ENCODE measurements at places on chromosomes 5 and 9.

- no peak for DNase-seq
Measured at GRCh38 chr9:132114102-132114707, 34.5 kb upstream of the MED27 start.

- DNase-seq, result no peak
Measured at GRCh38 chr5:168047669-168048111, 243.8 kb upstream of the WWC1 start.

GRCh38 chr9:136110082-136111061 is 8.3 kb downstream of the TMEM250 start:
- DNase-seq, result no peak

DNA sequence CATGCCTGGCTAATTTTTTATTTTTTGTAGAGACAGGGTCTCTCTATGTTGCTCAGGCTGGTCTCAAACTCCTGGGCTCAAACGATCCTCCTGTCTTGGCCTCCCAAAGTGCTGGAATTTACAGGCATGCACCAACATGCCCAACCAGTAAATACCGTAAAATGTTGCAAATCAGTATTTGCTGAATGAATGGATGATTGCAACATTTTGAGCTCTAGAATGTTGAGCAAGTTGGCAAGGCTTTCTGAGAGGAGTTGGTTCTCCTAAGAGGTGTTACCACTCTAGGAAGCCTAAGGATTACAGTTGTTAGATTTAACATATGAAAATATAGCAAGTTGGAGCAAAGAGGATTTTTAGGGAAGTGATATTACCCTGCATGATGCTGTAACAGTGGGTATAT is 15.6 kb upstream of the DMXL1 start:
- no peak for DNase-seq

- no peak for DNase-seq
Measured at GRCh38 chr5:7667216-7667767, 183.6 kb downstream of the CFAP90 start.

GRCh38 chr9:86778761-86779160 is 168.5 kb downstream of the GAS1 start:
- no peak for DNase-seq

DNA sequence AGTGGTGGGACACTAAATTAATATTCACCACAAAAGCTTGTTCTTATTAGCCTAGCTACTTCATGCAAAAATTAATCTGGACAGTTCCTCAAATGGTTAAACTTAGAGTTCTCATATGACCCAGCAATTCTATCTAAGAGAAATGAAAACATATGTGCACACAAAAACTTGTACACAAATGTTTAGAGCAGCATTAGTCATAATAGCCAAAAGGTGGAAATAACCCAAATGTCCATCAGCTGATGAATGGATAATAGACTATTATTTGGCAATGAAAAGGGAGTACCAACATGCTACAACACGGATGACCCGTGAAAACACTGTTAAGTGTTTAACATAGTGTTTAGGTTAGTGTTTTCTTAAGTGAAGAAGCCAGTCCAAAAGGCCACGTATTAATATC is 32.8 kb upstream of the TNIP1 start:
- no peak for DNase-seq

DNA sequence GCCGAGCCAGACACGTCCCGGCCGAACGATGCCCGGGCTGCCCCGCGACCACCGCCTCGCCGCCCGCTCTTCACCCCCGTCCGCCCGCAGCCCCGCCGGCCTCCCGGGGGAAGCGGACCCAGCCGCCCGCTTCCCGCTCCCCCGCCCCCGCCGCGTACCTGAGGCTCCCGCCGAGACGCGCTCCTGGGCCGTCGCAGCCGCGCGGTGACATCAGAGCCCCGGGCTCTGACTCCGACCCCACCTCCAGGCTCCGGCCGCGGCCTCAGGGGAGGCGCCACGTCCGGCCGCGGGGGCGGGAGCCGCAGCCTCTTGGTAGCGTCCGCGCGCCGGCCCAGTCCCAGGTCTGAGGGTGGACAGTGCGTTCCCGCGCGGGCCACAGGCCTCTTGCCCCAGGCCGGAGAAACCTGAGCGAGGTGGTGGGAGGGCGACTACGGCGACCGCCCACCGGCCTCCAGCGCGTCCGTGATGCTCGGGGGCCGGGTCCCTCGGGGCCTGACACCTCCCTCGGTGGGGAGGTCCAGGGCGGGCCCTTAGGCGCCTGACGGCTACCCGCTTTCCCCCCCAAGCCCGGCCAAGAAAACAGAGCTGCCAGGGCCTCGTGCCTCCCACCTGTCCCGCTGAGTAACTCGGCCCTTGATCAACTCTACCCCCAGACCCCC is at the start of gene SHROOM1:
TSS of gene SHROOM1 (minus strand) at position 212 of the 659 bp plus-strand sequence. CDS start 4,507 bp downstream, outside the sequence.
- no peak for DNase-seq

DNA sequence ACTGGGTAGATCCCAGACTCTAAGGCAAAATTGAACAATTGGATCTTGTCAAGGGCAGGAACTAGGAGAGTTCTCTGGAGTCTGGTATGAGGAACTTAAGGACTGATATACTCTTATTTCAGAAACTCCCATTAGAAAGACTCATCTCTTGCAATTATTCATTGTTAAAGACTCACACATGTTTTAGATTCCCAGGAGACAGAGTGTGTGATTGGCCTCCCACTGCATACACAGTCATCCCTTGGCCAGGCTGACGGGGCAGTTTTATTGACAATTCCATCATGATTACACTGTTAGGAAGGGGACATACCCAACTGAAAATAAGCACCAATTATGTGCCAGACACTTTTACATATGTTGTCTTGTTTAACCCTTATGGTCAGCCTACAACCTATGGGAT is 347.2 kb downstream of the DMAC1 start:
- no peak for DNase-seq

DNA sequence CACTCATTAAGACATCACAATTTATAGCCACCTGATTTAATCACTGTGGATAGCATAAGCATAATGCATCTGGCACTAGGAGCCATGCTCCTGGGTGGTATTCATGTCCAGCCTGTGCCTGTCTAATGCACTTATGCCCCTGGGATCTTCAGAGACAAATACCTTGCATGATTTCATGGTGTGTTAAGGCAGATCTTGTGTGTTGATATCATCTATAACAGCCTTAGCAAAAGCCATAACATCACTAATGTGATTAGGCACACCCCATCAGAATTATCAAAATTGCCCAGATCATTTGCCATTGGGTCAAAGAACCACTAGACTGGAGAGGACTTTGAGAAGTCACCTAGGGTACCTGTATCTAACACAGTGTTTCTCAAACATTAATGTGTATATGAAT is 43.7 kb upstream of the SELENOP start:
- DNase-seq, result no peak

DNA sequence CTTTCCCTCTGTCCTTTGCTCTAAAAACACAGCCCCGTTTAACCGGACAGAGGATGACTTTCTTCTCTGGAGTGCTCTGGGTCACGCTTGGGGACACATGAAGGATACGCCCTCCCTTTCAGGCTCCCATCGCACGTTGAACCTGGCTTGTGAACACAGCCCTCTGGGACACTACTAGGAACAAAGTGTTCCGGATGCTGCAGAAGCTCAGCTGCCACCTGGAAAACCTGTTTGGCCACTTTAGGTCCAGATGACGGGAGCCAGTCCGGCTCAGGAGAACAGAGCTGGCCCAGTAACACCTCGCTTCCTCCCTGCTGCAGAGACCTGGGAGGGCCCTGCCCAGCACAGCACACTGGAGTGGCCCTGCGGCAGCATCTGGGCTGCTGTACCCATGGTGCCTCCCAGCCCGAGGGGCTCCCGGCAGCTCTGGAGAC is 60.1 kb downstream of the GADD45G start:
- DNase-seq, result no peak

- no peak for DNase-seq
Measured at GRCh38 chr5:161342886-161343285, 203.6 kb downstream of the GABRB2 start.

DNA sequence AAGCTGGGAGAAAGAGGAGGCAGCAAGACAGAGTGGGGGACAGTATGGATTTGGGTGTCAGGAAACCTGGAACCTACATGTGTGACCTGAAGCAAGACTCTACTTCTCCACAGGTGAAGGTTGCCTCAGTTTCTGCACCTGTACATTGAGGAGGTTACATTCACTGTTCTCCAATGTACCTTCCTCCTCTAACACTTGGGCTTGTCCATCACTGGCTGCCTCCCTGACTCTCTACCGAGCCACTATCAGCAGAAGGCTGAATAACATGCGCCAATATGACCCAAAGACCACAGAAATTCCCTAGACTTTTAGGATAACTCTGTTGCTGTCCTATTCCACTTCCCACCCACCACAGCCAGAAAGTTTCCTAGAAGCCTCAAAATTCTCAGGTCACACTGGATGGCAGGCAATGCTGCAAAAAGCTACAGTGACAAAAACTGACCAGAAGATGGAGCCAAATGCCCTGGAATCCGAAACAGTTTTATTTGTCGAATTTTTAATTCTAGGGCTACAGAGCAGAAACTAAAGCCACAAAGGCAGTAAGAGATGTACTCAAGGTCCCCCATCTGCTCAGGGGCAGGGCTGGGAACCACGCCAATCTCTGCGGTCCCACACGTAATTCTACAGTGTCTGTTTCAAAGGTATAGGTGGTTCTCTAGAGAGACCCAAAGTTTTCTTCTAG is 64.4 kb downstream of the FAM114A2 start:
- peak; percentile 24 for DNase-seq

DNA sequence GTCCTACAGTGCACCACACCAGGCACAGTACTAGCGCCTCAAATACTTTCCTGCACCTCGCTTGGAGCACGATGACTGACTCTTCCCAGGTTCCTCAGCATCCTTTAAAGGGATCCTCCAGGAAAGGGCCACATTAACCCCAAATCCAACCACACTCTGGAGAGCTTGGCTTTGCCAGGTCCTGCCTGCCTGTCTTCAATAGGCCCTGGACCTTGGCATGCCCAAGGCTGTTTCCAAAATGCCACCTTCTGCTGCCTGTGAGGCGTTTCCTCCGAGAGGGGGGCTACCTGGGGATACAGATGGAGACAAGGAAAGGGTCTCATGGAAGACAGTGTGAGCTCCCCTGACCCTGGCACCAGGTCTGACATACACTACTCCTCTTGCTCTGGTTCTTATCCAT is 169.9 kb downstream of the DAB2IP start:
- DNase-seq, result no peak

GRCh38 chr9:37902796-37903646 is 906 bp downstream of the SLC25A51 start:
- DNase-seq, result no peak

DNA sequence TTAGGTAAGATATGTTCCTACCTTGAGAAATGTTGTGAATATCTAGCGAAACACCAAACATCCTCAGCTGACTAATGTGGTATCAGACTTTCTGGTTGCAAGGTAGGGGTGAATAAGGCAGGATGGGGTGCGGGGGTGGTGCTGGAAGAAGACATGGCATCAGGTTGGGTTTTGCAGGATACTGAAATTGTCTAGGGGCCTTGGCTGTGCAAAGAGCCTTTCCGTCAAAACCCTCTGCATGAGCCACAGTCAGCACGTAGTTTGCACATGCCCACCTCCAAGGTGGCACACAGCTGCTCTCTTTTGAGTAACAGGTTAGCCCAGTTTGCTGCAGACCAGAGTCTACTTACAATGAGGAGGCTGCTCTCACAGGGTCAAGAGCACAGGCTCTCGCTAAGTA is 42.0 kb downstream of the SFXN1 start:
- no peak for DNase-seq

- no peak for DNase-seq
Measured at GRCh38 chr5:80569961-80570786, at the start of gene ANKRD34B. TSS of gene ANKRD34B (minus strand) at chr5:80570280. CDS start at chr5:80560019, 10,261 bp downstream.

- DNase-seq, result no peak
Measured at GRCh38 chr5:64213011-64213410, 47.4 kb downstream of the RNF180 start.

GRCh38 chr9:110133608-110134210 is 74.2 kb downstream of the C9orf152 start:
- DNase-seq, result no peak

- DNase-seq, result no peak
Measured at GRCh38 chr5:23268136-23268535, 239.3 kb upstream of the PRDM9 start.

- DNase-seq, result no peak
Measured at GRCh38 chr9:29322240-29322639, 1749.0 kb upstream of the C9orf72 start.

- no peak for DNase-seq
Measured at GRCh38 chr9:108412755-108413154, 443.0 kb downstream of the ACTL7B start.

DNA sequence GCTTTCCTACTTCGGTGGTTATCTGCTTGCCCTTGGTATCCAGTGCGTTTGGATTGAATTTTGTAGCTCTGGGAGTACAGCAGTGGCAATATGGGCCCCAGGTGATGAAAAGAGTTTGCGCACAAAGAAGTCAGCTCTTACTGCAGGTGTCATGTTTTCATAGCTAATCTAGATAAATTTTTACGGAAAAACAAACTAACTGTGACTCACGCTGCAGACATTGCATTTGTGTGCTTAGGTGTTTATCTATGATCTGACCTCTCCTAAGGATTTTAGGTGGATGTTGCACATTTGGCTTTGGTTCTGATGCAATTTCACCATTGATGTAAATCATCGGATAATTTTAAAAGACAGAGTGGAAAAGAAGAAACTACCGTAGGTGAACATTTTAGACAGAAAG is 92.1 kb downstream of the VCAN start:
- no peak for DNase-seq

DNA sequence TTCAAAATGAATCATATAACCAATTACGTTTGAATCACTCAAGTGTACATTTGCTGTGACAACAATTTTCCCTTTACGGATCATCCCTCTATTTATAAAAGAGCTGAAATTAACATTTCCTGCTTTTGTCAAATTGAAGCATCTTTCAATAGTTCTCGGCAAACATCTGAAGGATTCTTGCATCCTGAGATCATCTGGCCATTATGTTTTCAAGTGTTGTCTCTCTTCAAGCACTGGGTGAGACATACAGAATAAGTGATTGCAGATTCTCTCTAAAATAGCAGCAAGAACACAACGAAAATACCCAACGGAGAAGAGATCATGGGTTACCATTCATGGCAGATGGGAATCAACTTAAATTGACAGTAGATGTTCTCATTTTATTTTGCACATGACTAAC is 283.4 kb upstream of the GRAMD2B start:
- DNase-seq, result no peak

Data from SK-N-MC (cell line).